ENCODE measurements at places on chromosomes 11 and 22.

GRCh38 chr11:33377412-33378370 lies 120.5 kb downstream of the HIPK3 start:
- no peak for DNase-seq

DNA sequence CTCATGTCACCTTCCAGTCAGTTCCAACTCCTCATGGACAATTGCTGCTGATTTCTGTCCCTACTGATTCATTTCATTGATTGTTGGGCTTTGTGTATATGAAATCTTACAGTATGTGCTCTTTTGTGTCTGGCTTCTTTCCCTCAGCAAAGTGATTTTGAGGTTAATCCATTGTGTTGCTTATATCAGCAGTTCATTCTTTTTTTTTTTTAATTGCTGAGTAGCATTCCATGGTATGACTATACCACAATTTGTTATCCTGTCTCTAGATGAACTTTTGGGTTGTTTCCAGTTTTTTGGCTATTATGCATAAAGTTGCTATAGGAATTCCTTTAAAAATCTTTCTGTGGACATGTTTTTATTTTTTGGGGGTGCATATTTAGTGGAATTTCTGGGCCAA lies 59.9 kb downstream of the NXPE1 start:
- DNase-seq, result no peak

DNA sequence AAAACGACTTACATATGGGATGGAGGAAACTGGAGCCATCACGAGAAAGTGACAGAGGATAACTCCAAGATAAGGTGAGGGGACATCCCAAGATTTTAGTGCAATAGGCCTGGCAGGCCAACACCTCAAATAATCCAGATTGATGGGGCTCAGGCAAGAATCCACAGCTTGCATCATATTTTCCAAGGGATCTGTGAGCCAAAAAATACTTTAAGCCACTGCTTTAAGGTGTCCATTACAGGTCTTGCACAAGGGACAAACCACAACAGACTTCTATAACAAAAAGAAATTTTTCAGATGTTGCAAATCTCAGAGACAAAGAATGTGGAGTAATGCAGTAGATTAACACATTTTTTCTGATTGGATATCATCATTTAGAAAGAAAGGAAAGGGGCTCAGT lies 45.6 kb downstream of the DENND5A start:
- no peak for DNase-seq

DNA sequence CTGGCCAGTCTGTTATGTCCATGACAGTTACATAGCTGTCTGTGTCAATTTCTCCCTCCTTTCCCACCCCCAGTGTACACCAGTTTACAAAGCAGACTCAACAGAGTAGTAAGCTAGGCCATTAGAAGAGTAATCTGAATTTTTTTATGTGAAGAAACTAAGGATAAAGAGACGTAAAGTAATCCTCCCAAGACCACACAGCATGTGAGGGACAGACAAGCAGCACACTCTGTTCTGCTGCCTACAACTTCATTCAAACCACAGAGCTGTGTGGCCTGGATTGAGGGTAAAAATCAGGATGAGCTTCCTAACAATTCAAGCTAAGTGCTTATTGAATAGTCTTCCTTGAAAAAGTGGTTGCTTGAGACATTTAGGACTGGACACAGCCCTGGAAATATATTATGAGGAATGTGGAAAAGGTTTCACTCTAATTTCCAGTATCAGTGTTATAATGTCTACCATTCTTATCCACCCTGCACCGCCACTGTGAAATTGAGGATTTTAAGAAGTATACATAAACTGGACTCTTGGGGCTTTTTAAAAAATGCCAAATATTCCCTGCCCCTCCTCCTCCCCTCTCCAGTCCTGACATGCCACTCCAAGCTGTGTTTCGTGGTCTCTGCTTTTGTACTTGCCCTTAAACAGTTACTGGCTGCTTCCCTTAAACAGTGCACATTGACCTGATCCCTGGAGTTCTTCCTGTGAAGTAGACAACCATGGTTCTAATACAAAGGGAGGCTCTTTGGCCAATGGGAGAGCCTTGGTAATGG lies 40.9 kb downstream of the EXT2 start:
- DNase-seq, result no peak

- no peak for DNase-seq
Observed at GRCh38 chr11:67041602-67042001, 15.0 kb upstream of the RHOD start.

- DNase-seq, result no peak
Observed at GRCh38 chr11:112958670-112959069, 2.5 kb upstream of the NCAM1 start.

GRCh38 chr11:78704811-78705210 lies 130.1 kb upstream of the NARS2 start:
- no peak for DNase-seq

- DNase-seq, result no peak
Observed at GRCh38 chr22:49415151-49415951, 412.3 kb downstream of the BRD1 start.

GRCh38 chr11:47856186-47856585 lies 8.0 kb upstream of the NUP160 start:
- no peak for DNase-seq

DNA sequence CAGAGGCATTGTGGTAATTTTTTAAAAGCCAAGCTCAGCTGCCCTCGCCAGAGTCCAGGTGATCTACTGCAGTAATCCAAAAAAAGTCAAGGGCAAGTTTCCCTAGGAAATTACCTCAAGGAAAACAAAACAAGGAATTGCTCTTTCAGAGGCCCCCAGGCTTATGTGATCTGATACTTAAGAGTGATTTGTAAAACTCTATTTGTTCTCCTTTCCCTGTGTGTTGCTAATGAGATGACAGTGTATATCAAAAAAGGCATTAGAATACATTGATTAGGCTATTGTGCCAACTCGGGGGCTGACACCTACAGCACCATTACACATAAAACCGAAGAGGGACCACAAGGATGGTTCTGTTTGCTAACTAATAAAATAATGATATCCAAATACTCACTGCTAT lies 44.5 kb upstream of the CHRM4 start:
- no peak for DNase-seq

- no peak for DNase-seq
Observed at GRCh38 chr11:95888439-95888838, 35.5 kb downstream of the MTMR2 start.

DNA sequence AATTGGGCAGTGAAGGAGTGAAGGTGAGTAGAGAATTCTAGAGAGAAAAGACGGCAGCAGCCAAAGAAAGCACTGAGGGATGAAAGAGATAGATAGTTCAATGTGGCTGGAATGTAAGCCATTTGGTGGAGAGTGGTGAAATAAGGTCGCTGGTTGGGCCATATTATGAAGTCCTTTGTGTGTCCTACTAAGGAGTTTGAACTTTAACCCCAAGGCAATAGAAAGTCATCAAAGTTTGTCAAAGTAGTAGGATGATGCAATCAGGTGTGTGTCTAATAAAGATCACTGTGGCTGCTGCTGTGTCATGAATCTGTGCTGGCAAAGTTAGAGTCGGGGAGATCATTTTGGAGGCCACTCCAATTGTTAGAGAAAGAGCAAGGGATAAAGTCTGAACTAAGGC lies 18.7 kb downstream of the RNF121 start:
- DNase-seq, result no peak

- DNase-seq, result no peak
Observed at GRCh38 chr11:134139303-134139872, 70.5 kb downstream of the JAM3 start.

- DNase-seq, result no peak
Observed at GRCh38 chr22:44369293-44369661, 56.5 kb upstream of the SHISAL1 start.
